ENCODE measurements at places on chromosomes 11 and 22.

- no peak for DNase-seq
Measured at GRCh38 chr11:84871116-84871515, 756.0 kb downstream of the DLG2 start.

GRCh38 chr22:50098052-50098451 is 8.2 kb downstream of the MOV10L1 start:
- DNase-seq: no peak

- no peak for DNase-seq
Measured at GRCh38 chr11:396511-396947, 2.5 kb downstream of the PKP3 start.

- DNase-seq: no peak
Measured at GRCh38 chr11:38131535-38131934, 1533.5 kb upstream of the RAG2 start.

GRCh38 chr11:47977623-47978022 is 2.7 kb upstream of the PTPRJ start:
- DNase-seq: no peak

DNA sequence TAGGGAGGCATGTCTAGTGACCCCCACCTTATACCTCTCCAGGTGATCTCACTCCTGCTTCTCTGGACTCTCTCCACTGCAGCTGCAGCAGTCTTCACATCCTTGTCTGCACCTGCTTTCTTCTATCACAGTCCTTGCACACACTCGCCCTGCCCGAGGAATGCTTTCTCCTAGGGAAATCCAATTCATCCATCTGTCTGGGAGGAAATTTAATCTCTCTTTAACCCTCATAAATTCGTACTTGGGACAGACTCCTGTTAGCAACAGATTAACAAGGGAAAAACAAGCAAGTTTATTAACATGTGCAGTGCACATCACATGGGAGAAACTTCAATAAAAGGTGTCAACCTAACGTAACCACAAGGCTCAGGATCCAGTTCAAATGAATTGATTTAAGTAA is 11.3 kb upstream of the RCN1 start:
- no peak for DNase-seq

DNA sequence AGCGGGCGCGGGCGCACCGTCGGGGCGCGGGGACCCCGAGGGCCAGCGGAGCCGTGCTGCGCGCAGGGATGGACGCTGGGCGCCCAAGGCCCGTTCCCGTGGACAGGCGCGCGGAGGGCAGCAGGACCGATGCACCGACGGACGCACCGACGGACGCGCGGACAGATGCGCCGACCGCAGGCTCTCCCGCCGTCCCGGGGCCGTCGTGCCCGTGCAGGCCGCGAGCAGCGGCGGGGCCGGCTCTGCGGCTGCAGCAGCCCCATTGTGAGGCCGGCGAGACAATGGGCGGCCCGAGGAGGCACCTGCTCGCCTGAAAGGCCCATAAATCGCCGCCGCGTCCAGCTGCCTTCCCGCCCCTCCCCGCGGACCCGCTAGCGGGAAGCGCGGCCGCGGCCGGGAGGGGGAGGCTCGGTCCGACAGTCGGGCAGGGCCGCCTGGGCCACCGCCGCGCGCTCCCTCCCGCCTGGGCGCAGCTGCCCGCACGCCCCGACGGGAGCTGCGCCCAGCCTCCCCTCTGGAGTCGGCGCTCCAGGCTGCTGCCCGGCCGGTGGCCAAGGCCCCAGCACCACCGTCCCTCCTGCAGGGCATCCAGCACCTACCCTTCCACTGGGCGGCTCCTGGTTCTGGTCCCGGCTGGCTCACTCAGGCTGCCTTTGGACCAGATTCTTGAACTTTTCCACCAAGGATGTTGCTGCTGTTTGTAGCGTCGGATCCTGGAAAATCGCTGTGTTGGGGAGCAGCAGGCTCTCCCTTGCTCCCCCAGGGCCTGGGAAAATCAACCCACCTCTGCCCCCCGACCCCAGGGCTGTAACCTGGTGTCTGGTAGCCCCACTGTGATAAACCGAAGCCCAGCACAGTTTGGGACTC is 15.8 kb downstream of the CDKN1C start:
- DNase-seq: no peak

- DNase-seq: no peak
Measured at GRCh38 chr11:120229451-120230424, 10.2 kb upstream of the POU2F3 start.

DNA sequence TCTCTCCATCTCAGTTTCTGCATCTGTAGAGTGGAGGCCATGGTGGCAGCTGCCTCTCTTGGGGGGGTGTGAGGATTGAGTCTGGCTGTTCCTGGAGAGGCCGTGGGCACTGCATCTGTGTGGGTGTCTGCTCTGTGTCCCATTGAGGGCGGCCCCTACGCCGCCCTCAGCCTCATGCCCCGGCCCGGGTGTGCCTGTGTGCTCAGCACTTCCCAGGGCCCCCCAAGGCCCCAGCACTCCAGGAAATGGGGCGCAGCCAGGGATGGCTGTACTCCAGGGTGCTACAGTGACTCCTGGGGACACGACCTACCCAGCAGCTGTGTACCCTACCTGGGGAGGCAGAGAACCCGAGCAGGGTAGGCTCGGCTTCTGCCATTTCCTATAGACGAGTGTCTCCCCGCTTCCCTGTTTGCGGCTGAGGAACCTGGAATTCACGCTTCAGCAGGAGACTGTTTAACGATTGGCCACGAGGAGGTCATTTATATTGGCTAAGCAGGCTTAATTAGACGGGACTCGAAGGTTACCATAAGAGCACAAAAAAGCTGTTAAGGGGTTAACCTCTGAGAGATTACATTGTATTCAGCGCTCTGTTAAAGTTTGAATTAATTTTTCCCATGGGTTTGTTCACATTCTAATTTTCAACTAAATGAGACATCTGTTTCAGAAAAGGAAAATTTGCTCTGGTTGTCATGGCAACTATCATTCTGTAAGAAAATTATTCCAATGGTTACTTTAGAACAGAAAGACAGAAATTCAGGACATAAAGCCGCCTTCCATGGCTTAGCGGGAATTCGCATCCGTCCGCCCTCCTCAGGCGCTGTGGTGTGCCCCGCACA is 76.4 kb downstream of the MPPED1 start:
- no peak for DNase-seq

- no peak for DNase-seq
Measured at GRCh38 chr22:42786606-42787356, 66.1 kb upstream of the A4GALT start.

- no peak for DNase-seq
Measured at GRCh38 chr11:128739589-128739988, 45.7 kb downstream of the FLI1 start.

DNA sequence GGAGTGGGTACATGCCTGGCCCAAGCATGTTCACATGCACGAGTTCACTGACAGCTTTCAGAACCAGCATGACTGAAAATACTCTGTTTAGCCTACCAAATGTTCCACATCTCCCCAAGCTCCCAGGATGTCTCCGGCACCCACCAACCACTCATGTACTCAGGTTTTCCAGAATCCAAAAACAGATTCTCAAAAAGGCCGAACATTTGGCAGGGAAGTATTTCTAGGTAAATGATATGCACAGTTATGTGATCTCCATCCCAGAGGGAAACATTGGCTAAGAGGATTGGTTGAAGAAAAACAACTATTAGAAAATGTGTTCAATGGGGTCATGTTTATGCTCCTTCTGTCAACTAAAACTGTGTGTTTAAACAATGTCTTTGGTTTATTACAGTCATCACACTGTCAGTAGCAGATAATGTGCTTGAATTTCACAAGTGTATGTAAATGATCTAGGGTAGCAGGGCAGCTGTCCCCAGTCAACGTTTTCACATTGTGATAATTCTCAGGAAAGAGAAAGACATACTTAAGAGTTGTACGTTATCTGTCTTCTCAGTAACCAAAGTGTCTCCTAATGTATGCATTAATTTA is 52.3 kb downstream of the BARX2 start:
- DNase-seq: no peak

GRCh38 chr22:41758231-41758630 is 42.2 kb upstream of the CCDC134 start:
- no peak for DNase-seq

GRCh38 chr11:61602775-61603569 is 22.1 kb upstream of the SYT7 start:
- DNase-seq: no peak

GRCh38 chr11:46363031-46363407 is 15.8 kb downstream of the DGKZ start:
- DNase-seq: no peak

- no peak for DNase-seq
Measured at GRCh38 chr11:101511065-101511464, 72.7 kb downstream of the TRPC6 start.

GRCh38 chr11:107076832-107077231 is 58.6 kb upstream of the GUCY1A2 start:
- DNase-seq: no peak

- no peak for DNase-seq
Measured at GRCh38 chr11:10637731-10638151, 55.8 kb downstream of the IRAG1 start.

DNA sequence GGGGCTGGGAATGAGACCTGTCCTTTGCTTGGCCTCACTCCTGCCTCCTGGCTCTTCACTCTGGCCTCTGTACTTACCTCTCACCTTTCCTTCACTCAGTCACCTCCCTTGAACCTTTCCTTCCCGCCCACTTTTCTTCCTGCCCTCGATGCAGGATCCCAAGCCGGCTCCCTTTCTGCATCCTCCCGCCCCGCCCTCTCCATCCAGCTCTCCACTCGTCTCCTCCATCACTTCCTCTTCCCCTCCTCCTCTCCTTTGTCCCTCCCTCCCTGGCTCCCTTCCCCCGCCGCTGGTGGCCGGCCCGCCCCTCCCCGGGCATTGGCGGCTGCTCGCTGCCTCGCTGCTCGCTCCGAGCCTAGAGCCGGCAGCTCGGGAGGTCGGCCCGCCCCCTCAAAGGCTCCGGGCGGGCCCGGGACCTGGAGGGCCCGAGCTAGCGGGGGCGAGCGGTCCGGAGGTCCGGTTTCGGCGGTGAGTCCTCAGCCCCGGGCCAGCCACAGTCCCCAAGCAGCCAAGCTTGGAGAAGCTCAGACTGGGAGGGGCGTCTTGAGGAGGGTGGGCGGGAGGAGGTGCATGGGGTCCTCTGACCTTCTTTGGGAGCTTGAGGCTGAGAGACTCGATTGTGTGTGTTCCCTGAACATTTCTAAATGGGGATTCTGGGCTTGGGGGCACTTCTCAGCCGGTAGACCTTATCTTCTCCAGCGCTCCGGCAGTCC is 13.8 kb downstream of the PHLDB1 start:
- DNase-seq: peak; percentile 35

GRCh38 chr22:35995772-35996171 is 32.9 kb downstream of the RBFOX2 start:
- no peak for DNase-seq

GRCh38 chr11:120350637-120351036 is 14.4 kb downstream of the ARHGEF12 start:
- no peak for DNase-seq

DNA sequence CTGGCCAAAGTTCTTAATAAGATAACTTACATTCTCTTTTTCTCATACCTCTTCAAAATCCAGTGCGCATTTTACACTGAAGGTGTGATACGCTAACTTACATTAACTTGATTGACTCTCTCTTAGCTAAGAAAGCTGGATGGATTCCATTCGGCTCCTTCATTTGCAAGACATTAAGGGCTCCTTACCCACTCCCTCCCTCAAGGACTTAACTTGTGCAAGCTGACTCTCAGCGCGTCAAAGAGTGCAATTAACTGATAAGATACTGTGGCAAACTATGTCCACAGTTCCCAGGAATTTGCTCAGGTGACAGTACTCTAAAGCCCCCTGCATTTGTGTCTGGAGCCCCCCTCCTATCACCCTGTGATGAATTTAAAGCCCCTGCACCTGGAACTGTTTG is 6.4 kb upstream of the RFPL1 start:
- DNase-seq: no peak

DNA sequence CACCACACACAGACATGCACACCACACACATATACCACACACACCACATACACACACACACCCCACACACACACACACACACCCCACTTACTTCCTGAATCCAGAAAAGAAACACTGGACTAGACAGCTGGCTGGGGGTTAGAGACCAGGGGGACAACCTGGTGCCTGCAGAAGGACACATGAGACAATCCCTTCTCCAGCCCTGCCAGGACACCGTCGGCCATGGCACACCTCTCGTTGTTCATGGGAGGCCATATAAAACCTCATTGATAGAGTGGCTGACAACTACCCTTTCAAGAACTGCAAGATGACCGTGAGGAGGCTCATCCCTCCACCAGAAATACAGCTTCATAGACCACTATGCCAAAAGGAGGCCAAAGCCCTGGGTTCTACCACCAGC is 54.3 kb downstream of the IGSF9B start:
- DNase-seq: no peak

DNA sequence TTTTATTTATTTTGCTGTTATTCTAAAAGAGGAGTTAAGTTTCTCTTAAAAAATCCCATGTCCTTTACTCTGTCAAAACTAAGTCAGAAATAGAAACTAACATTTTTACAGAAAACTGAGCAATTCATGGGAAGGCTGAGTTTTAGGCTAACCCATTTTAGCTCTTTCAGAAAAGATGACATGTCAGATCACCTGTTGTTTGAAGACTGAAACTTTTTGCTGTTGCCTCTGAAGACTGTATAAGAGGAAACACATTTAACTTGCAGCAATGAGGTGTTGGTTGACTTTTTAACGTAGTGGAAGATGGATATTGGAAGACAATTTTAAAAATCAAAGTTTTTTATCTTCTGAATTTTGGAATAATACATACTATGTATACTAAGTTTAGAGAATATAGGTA is 115.4 kb downstream of the METTL15 start:
- DNase-seq: no peak

All from NCI-H1436 treated with DMSO at 0.1 percent for 48 hours (cell line).